Tibial nerve (tissue), 4 donors: ENCODE measurements at places on chromosomes 7 and 10. TPM values are rescaled to one million over a fixed set of nuclear protein-coding genes. Genes with fewer than 3 reads are reported as not detected.
A peak's percentile ranks its signal among the peaks of the same experiment; 100 is the strongest.

DNA sequence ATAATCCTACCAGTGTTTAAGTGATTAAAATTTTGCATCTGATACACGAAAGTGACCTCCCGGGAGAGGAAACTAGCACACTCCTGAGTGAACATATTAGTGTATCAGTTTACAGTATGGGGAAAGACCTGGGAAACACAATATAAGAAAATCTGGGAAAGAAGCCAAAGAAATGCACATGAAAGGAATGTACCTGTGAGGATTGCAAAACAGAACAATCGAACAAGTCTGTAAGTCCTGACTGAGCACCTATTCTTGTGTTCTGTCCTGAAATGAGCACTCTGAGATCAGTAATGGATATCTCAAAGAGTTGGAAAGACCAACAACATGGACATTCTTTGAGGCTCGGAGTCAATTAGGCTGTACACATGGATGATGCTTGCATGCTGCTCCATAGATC, 554.7 kb downstream of the SORCS3 start:
- H3K36me3 ChIP-seq = no peaks in the 10 kb centered on the region
- no peaks in the 10 kb centered on the region for H3K27me3 ChIP-seq
- DNase-seq = no peak
- no peak overlapping the region for H3K4me3 ChIP-seq
- no peaks in the 10 kb centered on the region for H3K4me1 ChIP-seq

DNA sequence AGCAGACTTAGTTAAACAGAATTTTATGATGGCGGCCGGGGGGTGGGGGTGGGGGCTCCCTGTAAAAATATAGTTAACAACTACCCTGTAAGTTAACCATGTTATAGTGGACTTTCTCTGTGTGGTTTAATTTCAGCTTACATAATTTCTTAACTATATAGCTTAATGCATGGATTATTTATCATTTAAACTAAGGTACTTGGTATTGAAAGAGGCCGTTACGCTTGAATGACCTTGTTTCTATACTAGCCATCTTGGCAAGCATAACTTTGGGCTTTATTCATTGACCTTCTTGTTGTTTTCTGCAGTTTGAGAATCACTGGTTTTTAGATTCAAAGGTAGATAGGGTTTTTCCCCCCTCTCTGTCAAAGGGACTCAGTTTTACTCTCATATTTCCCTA, 8.4 kb downstream of the EIF4EBP2 start:
- DNase-seq = no peak
- H3K27me3 ChIP-seq = no peaks in the 10 kb centered on the region
- peaks cover 18% of the 10 kb centered on the region for H3K4me1 ChIP-seq
- H3K36me3 ChIP-seq = no peaks in the 10 kb centered on the region

DNA sequence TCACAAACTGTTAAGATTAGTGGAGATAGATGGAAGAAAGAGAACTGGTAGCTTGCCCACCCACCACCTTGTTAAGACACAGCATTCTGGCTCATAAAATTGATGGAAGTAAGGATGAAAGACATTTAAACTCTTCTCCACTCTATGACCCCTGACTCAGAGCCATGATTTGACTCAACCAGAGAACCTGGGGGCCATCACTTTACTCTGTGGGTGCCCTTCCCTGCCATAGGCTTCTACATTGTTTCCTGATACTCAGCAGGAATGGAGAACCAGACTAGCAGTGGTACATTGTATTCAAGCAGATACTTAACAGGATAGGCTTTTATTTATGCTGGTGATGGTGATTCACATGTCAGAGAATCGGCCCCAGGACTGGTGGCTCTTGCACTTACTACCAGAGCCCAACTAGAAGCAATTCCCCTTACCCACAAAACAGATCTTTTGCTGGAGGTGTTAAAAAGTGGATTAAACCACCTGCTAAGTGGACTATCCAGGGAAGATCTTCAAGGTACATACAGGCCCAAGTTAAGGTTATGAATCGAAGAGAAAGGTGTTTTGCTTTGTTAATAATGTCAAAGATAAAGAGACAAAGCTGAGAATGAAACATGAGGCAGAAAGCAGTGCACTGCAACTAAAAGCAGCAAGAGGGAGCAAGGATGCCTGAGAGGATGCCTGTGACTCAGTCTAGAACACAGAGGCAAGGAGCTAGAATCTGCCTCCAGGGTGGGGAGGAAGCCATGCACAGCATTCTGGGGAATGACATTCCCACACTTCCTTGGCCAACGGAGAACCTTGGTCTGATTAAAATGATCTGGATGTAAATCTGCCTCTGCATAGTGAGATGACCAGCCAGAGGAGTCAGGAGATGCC, 36.0 kb upstream of the GLI3 start:
- no peaks in the 10 kb centered on the region for H3K27me3 ChIP-seq
- H3K27ac ChIP-seq = no peak overlapping the region
- DNase-seq = no peak
- no peaks in the 10 kb centered on the region for H3K4me1 ChIP-seq
- no peaks in the 10 kb centered on the region for H3K36me3 ChIP-seq
- no peak overlapping the region for H3K4me3 ChIP-seq

GRCh38 chr10:59375990-59376389, 13.6 kb upstream of the FAM13C start:
- no peak overlapping the region for H3K4me3 ChIP-seq
- H3K27me3 ChIP-seq = no peaks in the 10 kb centered on the region
- no peaks in the 10 kb centered on the region for H3K4me1 ChIP-seq
- no peaks in the 10 kb centered on the region for H3K36me3 ChIP-seq
- H3K27ac ChIP-seq = no peak overlapping the region

GRCh38 chr7:155948423-155948822, 136.2 kb upstream of the SHH start:
- no peak overlapping the region for H3K4me3 ChIP-seq
- no peak overlapping the region for H3K27ac ChIP-seq
- no peak for DNase-seq

DNA sequence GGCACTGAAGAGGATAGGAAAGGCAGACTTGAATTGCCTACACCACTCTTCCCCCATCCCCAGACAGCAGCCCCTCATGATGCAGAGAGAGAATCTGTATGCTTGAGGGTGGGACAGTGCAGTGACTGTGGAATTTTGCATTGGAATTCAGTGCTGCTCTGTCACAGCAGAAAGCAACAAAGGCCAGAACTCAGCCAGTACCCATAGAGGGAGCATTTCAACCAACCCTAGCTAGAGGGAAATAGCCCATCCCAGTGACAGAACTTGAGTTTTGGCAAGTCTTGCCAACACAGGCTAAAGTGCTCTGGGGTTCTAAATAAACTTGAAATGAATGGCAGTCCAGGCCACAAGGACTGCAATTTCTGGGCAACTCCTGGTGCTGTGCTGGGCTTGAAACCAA, 80.4 kb downstream of the TES start:
- H3K27ac ChIP-seq = no peak overlapping the region
- no peak overlapping the region for H3K4me3 ChIP-seq
- H3K36me3 ChIP-seq = no peaks in the 10 kb centered on the region
- peaks cover 3% of the 10 kb centered on the region for H3K4me1 ChIP-seq
- DNase-seq = no peak

GRCh38 chr7:128158370-128158769, 82.7 kb upstream of the LEP start:
- no peak for DNase-seq
- H3K4me3 ChIP-seq = no peak overlapping the region
- no peak overlapping the region for H3K27ac ChIP-seq
- peaks cover 12% of the 10 kb centered on the region for H3K27me3 ChIP-seq

DNA sequence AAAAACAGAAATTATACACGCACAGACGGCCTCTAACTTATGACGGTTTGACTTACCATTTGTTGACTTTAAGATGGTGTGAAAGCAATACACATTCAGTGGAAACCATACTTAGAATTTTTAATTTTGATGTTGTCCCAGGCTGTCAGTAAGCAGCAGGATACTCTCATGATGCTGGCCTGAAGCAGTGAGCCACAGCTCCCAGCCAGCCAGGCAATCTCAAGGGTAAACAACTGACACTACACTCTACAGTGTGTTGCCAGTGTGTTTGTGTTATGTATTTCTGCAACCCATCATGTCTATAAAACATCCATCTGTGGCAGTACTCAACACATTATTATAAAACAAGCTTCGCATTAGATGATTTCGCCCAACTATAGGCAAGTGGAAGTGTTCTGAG, 747.5 kb downstream of the NRG3 start:
- DNase-seq = no peak
- no peaks in the 10 kb centered on the region for H3K27me3 ChIP-seq
- H3K4me3 ChIP-seq = no peak overlapping the region
- H3K4me1 ChIP-seq = no peaks in the 10 kb centered on the region

DNA sequence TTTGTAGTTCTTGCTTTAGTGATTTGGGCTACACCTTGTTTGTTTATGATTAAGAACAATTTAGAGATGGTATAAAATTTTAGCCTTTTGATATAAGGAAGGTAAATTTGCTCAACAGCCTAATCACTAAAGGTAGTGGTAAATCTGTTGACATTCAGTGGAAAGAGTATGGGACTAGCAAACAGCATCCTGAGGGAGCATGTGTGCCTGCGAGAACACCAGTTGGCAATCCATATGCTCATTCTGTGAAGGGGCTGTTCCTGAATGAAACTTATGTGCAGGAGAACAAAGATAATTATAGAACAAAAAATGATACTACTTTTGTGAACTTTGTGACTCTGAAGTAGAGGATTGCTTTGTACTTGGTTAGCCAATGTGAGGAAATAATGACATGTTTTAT, 44.0 kb downstream of the CAPZA2 start:
- no peak overlapping the region for H3K4me3 ChIP-seq
- no peaks in the 10 kb centered on the region for H3K4me1 ChIP-seq
- no peak for DNase-seq
- H3K27me3 ChIP-seq = no peaks in the 10 kb centered on the region
- no peaks in the 10 kb centered on the region for H3K36me3 ChIP-seq

The OR6B1 gene
- total RNA-seq = not detected

DNA sequence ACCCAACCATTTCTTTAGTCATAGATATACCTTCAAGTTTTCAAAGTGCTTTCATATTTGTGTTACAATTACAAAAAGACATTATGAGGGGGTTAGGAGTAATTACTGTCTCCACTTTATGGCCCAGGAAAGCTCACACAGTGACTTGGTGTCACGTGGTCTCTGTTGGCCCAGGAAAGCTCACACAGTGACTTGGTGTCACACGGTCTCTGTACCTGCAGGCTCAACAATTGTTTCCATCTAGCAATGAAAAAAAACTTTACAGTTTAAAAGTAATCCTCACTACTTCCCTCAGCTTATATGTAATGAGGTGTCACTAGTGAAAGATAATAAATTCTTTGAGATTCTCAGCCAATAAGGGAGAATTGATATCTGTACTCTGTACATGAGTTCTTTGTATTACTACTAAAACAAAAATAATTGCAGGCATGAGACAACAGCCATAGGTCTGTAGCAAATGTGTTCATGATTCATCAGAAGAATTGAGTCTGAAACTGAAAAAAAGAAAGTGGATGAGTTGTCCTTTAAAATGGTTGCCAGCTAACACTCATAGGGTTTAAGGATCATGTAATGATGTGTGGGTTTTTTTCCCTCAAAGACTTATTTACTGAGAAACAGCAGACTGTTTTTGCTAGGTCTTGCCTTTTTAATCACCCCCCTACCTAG, 10.9 kb downstream of the OGDH start:
- no peak overlapping the region for H3K27ac ChIP-seq
- no peaks in the 10 kb centered on the region for H3K27me3 ChIP-seq
- H3K4me3 ChIP-seq = no peak overlapping the region
- H3K36me3 ChIP-seq = peaks cover 6% of the 10 kb centered on the region
- no peaks in the 10 kb centered on the region for H3K4me1 ChIP-seq

- no peaks in the 10 kb centered on the region for H3K4me1 ChIP-seq
- no peak for DNase-seq
- H3K27me3 ChIP-seq = no peaks in the 10 kb centered on the region
- H3K27ac ChIP-seq = no peak overlapping the region
- H3K4me3 ChIP-seq = no peak overlapping the region
These were observed 77.6 kb downstream of the CLRN3 start for GRCh38 chr10:127815147-127815546.

GRCh38 chr10:5941579-5941978, 35.8 kb downstream of the IL15RA start:
- H3K4me1 ChIP-seq = peaks cover 4% of the 10 kb centered on the region
- H3K4me3 ChIP-seq = no peak overlapping the region
- no peaks in the 10 kb centered on the region for H3K27me3 ChIP-seq
- DNase-seq = no peak
- peak overlapping the region; percentile 40 for H3K27ac ChIP-seq

- H3K27me3 ChIP-seq = no peaks in the 10 kb centered on the region
- H3K4me3 ChIP-seq = no peak overlapping the region
- DNase-seq = no peak
- H3K36me3 ChIP-seq = peaks cover 29% of the 10 kb centered on the region
These were observed 230.9 kb downstream of the MAD1L1 start for GRCh38 chr7:2001601-2002442.

DNA sequence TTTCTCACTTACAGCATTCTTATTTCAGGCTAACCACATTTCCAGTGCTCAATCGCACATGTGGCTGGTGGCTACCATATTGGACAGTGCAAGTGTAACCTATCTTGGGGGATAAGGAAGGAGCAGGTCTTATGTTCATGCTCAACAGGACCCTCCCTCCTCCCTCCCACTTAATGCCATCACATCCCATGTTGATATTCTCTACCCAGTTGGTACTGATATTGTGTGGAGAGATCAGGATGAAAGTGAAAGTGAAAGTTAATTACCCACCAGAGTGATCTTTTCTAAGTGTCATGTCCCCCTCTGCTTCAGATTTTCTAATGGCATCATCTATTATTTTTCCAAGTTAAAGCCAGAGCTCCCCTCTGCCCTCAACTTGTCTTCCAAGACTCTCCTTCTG, 91.6 kb downstream of the BMPER start:
- no peaks in the 10 kb centered on the region for H3K4me1 ChIP-seq
- H3K27ac ChIP-seq = peak overlapping the region; percentile 70
- no peaks in the 10 kb centered on the region for H3K36me3 ChIP-seq
- no peaks in the 10 kb centered on the region for H3K27me3 ChIP-seq

DNA sequence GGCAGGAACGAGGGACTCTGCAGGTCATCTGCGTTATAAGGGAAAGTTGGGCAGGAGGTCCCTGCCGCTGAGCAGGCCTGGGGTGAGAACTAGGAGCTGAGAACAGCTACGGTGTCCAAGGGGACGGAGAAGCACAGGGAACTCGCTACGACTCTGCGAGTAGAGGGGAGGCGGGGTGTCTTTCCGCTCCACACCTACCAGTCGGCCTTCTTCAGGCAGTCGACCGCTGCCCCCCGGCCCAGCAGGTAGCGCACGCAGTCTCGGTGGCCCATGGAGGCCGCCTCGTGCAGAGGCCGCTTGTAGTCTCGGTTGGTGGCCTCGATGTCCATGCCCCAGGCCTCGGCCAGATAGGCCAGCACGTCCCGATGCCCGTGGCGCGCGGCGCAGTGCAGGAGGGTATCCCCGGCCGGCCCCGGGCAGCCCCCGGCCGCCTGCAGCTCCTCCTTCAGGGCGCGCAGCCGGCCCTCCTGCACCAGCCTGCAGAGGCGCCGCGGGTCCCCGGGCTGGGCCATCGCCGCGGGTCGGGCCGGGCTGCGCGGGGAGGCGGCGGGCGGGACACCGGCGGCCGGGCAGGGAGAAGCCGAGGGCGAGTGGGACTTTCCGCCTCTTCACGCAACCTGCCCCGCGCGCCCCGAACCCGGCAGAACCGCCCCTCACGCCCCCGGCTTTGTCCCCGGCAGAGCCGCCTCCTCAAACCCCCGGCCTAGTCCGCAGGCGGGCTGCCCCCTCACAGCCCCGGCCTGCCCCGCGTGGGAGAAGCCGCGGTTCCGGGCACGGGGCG, 660 bp downstream of the ANKRD16 start:
- H3K27me3 ChIP-seq = no peaks in the 10 kb centered on the region
- peaks cover 42% of the 10 kb centered on the region for H3K4me1 ChIP-seq
- H3K36me3 ChIP-seq = no peaks in the 10 kb centered on the region
- DNase-seq = no peak
- peak overlapping the region; percentile 28 for H3K27ac ChIP-seq
- peak overlapping the region; percentile 90 for H3K4me3 ChIP-seq
